ENCODE measurements at places on chromosomes 7 and 10.

- DNase-seq, result no peak
Measured at GRCh38 chr7:80940539-80941207, 21.8 kb upstream of the SEMA3C start.

GRCh38 chr7:141709318-141709717 lies 1.2 kb downstream of the WEE2 start:
- no peak for DNase-seq

DNA sequence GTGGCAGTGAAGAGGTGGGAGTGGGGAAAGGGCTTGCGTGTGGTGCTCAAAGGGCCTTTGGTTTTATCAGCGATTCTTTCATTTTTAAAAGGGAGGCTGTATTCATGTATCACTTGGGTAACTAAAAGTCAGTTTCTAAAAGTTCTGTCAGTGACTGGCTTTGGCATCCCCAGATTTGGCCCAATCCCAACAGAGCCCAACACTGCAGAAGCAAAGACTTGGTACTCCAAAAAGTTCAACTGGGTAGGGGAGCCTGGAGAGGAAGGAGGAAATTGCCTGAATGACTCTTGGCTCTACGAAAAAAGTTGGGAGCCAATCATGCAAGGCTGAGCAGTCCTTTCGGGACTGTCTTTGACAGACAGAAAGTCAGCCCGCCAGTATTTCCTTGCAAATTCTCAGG lies 54.5 kb upstream of the COL13A1 start:
- DNase-seq, result no peak

- no peak for DNase-seq
Measured at GRCh38 chr7:82701949-82702348, 258.4 kb upstream of the CACNA2D1 start.

DNA sequence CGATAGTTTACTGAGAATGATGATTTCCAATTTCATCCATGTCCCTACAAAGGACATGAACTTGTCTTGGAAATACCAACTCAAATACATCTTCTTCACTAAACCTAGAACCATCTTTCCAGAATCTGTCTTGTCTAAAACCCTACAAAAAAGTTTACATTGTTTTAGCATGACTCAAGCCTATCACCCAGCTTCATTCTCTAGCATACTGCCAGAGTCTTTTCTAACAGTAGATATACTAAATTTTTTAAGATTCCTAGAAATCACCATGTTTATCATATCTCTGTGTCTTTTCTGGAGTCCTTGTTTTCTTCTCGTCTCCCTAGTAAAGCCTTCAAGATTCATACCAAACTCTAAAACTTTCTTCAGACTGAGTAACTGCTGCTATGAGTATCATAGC lies 129.7 kb downstream of the SEMA3E start:
- no peak for DNase-seq

DNA sequence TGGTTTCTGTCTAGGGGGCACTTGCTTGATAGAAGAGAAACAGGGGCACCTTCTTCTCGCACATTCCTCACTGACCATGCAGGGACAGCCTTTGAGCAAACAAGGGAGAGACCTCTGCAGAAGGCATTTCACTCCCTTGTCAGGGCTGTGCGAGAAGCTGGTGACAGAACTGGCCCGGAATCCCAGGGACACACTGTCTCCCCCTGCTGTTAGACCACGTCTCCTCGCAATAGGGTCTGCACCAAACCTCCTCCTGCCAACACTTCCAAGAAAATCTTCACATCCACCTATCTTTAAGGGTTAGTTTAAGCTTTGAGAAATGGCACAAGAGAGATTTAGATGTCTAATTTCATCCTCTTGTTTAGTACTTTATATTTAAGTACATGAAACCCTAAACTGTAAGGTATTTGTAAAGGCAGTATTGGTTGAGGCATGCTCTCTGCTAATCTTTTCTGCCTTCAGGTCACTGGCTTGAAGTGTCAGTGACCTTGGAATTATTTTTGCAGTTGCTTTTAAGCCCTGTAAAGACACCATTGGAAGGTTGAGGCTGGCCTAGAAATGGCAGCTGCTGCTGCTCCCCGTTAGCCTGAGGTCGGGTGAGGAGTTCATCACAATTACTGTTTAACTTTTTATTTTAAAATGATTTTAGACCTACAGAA lies 37.0 kb downstream of the RBM20 start:
- no peak for DNase-seq

- no peak for DNase-seq
Measured at GRCh38 chr10:23525406-23525805, 86.5 kb downstream of the OTUD1 start.

- no peak for DNase-seq
Measured at GRCh38 chr10:31623466-31623865, 304.4 kb downstream of the ZEB1 start.

- DNase-seq, result no peak
Measured at GRCh38 chr7:6516387-6516983, 34.8 kb downstream of the GRID2IP start.

DNA sequence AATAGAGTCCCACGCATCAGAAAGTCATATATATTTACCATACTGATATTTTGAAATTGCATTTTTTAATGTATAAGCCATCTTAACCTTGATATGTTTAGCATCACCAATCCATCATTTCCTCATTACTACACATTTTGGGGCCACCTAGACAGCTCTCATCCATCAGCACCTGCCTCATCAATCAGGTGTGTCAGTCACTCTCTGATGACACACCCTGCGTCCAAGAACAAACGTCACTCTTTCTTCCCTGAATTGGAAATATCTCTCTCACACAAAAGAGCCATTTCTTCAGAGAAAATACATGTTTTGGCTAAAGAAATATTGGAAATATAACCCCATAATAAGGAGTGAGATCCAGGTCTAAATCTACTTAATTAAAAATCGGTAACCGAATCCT lies 38.9 kb upstream of the RSU1 start:
- no peak for DNase-seq

- DNase-seq, result no peak
Measured at GRCh38 chr7:100556541-100556940, 17.2 kb downstream of the SAP25 start.

GRCh38 chr7:81725812-81726127 lies 44.1 kb downstream of the HGF start:
- no peak for DNase-seq

- no peak for DNase-seq
Measured at GRCh38 chr7:109476409-109476808, 906.7 kb downstream of the DNAJB9 start.

- no peak for DNase-seq
Measured at GRCh38 chr7:114759347-114760062, 162.4 kb upstream of the MDFIC start.

- no peak for DNase-seq
Measured at GRCh38 chr10:11631890-11632587, 20.6 kb upstream of the USP6NL start.

DNA sequence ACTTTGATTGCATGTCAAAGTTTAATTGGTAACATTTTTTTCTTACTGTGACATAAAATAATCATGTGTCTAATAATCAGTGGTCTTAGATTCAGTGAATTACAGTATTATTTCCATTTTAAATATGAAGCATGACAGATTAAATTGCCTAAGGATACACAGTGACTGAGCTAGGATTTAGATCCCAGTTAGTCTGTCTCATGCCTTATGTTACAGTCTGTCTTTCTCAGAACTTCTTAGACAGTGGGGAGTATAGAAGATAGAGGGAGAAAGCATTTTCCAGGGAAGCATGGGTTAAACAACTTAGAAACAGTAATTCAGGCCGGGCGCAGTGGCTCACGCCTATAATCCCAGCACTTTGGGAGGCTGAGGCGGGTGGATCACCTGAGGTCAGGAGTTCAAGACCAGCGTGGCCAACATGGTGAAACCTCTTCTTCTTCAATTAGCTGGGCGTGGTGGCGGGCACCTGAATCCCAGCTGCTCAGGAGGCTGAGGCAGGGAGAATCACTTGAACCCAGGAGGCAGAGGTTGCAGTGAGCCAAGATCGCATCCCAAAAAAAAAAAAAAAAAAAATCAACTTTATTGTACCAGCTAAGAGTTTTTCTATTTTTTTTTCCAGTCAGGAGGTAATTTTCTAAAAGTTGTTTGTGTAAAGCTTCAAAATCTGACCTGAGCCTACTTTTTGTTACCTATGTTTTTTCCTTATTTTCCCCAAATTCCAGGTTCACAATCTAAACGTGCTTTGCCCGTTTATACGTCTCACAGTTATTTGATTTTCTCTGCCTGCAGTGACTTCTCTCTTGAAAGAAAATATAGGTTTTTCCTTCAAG lies 3.3 kb downstream of the CASD1 start:
- no peak for DNase-seq

DNA sequence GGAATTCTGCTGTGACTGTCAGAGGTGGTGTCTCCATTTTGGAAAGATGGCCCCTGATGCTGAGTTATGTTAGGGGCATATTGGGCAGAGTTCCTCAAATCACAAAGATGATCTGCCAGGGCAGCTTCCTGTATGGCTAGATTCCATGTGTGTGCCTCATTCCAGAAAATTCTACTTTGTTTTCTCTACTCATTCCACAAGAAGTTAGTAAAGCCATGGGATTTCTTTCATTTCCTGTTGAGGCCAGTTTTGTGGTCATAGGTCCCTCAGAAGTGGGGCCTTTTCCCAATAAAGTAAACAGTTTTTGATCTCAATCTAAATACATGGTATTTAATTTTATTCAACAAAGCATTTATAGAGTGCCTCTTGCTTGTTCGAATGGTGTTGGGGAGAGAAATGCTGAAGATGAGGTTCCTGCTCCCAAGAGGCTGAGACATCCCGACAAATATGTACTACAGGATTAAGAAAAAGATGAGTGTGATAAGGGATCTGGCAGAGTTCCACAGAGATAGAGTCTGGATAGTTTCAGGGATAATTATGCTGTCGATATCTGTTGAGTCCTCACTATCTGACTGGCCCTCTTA lies 33.0 kb downstream of the MINDY4 start:
- no peak for DNase-seq

- DNase-seq, result no peak
Measured at GRCh38 chr10:68900427-68901104, 549 bp upstream of the DDX50 start.

DNA sequence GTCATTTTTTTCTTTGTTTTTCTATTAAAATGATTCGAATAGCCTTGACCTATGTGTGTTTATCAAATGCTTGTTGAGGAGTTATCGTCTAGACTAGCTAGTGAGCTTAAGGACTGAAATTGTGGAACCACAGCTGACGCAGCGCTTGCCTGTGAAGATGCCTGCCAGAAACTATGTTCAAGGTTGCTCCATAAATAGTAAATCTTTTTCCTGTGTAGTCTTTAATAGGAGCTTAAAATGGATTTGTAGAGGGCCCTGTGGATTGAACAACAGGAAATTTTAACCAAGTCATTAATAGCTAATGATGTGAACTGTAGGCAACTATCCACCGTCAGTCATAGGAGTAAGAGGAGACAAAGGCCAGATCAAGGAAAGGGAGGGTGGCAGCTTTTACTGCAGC lies 145.1 kb downstream of the GNAI1 start:
- DNase-seq, result no peak

GRCh38 chr7:5636914-5637313 lies 144.5 kb downstream of the RNF216 start:
- no peak for DNase-seq

DNA sequence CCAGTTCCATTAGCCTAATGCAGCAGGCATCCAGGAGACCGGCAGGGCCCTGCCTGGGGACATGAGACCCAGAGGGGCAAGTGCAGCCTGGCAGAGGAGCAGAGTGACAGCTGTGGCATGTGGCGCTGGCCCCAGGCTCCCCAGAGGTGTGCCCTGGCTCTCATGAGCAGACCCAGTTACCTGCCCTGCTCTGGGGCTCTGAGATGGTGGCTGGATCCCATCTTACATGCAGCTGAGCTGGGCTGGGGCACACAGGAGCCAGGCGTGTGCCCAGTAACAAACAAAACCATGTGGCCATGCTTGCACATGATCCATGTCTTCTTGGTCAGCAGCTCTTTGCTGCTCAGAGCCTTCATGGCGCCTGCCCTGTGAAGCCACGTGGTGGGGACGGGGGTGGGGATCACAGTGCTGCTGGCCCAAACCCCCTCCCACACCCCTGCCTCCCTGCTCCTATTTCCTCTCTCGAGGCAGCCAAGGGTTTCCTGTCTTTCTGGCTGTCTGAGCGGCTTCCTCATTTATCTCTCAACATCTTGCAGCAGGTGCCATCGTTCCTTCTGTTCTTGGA lies 40.3 kb upstream of the GTF2I start:
- DNase-seq, result no peak

- DNase-seq, result no peak
Measured at GRCh38 chr10:30540276-30540675, 89.3 kb downstream of the LYZL2 start.

GRCh38 chr7:151705636-151706276 lies 171.2 kb downstream of the PRKAG2 start:
- DNase-seq, result no peak

- DNase-seq, result no peak
Measured at GRCh38 chr10:29353305-29353704, 64.4 kb downstream of the LYZL1 start.

DNA sequence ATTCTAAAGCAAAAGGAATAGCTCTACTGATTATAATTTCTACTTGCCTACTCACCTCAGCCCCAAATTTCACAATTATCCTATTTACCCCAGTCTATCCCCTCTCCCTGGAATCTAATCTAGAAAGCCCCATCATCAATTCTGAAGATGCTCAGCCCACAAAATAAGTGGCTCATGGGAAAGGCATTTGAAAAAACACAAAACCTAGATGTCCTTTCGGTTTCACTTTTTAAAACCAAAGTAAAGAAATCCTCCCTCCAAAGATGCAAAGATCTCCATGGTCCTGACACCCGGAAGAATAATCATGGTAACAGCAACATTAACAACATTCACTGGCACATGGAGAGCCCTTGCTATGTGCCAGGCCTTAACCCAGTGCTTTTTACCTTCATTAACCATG lies 224.8 kb downstream of the FGFR2 start:
- DNase-seq, result no peak

DNA sequence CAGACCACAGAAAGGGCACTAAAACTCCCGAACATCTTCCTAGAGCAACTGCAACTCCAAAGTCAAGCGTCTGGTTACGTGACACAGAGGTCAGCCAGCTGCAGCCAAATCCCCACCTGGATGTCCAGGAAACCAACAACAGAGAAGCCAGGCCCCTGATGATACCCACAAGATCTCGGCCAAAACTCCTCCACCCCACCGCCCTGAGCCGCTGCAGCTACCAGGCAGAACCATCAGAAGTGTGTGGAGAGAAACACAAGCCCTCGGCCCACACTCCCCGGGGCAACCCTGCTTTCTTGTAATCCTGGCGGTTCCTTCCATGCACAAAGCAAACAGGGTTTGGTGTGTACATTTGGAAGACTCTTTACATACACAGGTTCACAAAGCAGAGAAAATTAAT lies 8.7 kb downstream of the CHST15 start:
- DNase-seq, result no peak

- DNase-seq, result no peak
Measured at GRCh38 chr10:57694956-57695608, 572.6 kb downstream of the IPMK start.

Data from stimulated activated CD8-positive, alpha-beta memory T cell treated with anti-CD3 and anti-CD28 coated beads, Interleukin-4, amount 100 ng/mL, for 4 hours (primary cell).